ENCODE measurements at places on chromosomes 11 and 22. TPM values are rescaled to one million over a fixed set of nuclear protein-coding genes. Genes with fewer than 3 reads are reported as not detected.

Gene NCF4
- 15.8 TPM for total RNA-seq

Gene ASRGL1
- total RNA-seq: 5.1 TPM

Gene FRMD8
- 47.2 TPM for total RNA-seq

Gene GAL3ST3
- total RNA-seq: 0.36 TPM

Gene TM7SF2
- 22.8 TPM for total RNA-seq

Gene SMTNL1
- not detected for total RNA-seq

Gene PGA5
- not detected for total RNA-seq

Gene C11orf86
- total RNA-seq: not detected

Gene CRY2
- 20.2 TPM for total RNA-seq

Gene GLB1L3
- 13.6 TPM for total RNA-seq

Gene SMC1B
- 2.7 TPM for total RNA-seq

Gene MAML2
- 30.5 TPM for total RNA-seq

Gene TNKS1BP1
- 23.8 TPM for total RNA-seq

Gene LYVE1
- not detected for total RNA-seq

Gene TMEM191C
- 1.5 TPM for total RNA-seq

- DNase-seq: no peak
- no peaks in the 10 kb centered on the region for H3K36me3 ChIP-seq
- H3K4me1 ChIP-seq: no peaks in the 10 kb centered on the region
- H3K27ac ChIP-seq: no peak within 1 kb of the TSS
- H3K27me3 ChIP-seq: peaks cover 7% of the 10 kb centered on the region
- H3K4me3 ChIP-seq: no peak within 1 kb of the TSS
Measured at GRCh38 chr11:124240621-124241397, at the start of gene OR8G1. Gene OR8G1, plus strand, starts transcription at chr11:124241095. Its CDS starts 8,581 bp downstream, at chr11:124249676.

DNA sequence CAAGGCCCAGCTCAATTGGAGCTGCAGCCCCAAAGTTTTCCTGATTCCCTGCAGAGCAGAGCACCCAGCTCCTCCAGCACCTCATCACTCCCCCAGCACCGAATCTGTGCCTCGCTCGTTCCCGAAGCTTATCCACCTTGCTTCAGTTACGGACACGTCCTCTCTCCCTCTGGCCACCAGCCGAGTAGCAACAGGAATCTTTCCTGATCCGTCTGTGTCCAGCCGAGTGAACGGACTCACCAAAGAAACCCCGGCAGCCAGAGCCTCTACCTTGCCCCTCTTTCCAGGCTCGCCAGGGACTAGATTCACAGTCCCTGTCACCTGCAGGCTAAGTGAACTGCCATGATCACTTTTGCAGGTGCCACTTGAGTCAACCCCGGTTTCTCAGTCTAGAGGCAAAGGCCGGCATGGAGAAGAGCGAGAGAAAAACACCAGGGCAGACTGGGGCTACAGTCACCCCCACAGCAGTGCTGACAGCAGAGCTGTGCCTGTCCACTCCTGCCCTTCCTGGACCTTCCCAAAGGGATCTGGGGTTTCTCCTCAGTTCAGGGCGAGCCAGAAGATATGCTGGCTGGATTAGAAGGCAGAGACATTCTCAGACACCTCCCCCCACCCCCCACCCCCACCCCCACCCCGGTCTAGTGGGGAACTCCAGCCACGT lies 32.3 kb downstream of the BID start:
- no peaks in the 10 kb centered on the region for H3K27me3 ChIP-seq
- no peak for DNase-seq
- peaks cover 4% of the 10 kb centered on the region for H3K4me1 ChIP-seq
- H3K27ac ChIP-seq: peak overlapping the region; percentile 51
- H3K4me3 ChIP-seq: no peak overlapping the region

GRCh38 chr22:47030143-47030661 lies 267.8 kb downstream of the TBC1D22A start:
- H3K36me3 ChIP-seq: no peaks in the 10 kb centered on the region
- H3K4me1 ChIP-seq: peaks cover 4% of the 10 kb centered on the region
- peak overlapping the region; percentile 24 for H3K27ac ChIP-seq

GRCh38 chr11:2864901-2865300 lies 20.7 kb downstream of the CDKN1C start:
- peaks cover 66% of the 10 kb centered on the region for H3K27me3 ChIP-seq
- no peak for DNase-seq
- H3K4me1 ChIP-seq: no peaks in the 10 kb centered on the region
- H3K27ac ChIP-seq: no peak overlapping the region
- H3K36me3 ChIP-seq: no peaks in the 10 kb centered on the region

GRCh38 chr22:17120711-17121232 lies 388 bp downstream of the TMEM121B start:
- DNase-seq: peak; percentile 33
- H3K36me3 ChIP-seq: no peaks in the 10 kb centered on the region
- H3K4me3 ChIP-seq: peak overlapping the region; percentile 63
- H3K27me3 ChIP-seq: peaks cover 20% of the 10 kb centered on the region

GRCh38 chr22:47042861-47043496 lies 280.5 kb downstream of the TBC1D22A start:
- peaks cover 41% of the 10 kb centered on the region for H3K4me1 ChIP-seq
- no peaks in the 10 kb centered on the region for H3K36me3 ChIP-seq
- H3K4me3 ChIP-seq: no peak overlapping the region
- H3K27me3 ChIP-seq: no peaks in the 10 kb centered on the region
- DNase-seq: no peak

- H3K4me1 ChIP-seq: no peaks in the 10 kb centered on the region
- H3K27ac ChIP-seq: no peak overlapping the region
- no peaks in the 10 kb centered on the region for H3K36me3 ChIP-seq
- H3K4me3 ChIP-seq: no peak overlapping the region
Measured at GRCh38 chr11:68664141-68664540, 20.2 kb upstream of the GAL start.

GRCh38 chr11:114256176-114256966 lies 39.8 kb upstream of the NNMT start:
- no peak overlapping the region for H3K4me3 ChIP-seq
- no peak for DNase-seq
- no peaks in the 10 kb centered on the region for H3K36me3 ChIP-seq
- no peaks in the 10 kb centered on the region for H3K4me1 ChIP-seq
- no peak overlapping the region for H3K27ac ChIP-seq

DNA sequence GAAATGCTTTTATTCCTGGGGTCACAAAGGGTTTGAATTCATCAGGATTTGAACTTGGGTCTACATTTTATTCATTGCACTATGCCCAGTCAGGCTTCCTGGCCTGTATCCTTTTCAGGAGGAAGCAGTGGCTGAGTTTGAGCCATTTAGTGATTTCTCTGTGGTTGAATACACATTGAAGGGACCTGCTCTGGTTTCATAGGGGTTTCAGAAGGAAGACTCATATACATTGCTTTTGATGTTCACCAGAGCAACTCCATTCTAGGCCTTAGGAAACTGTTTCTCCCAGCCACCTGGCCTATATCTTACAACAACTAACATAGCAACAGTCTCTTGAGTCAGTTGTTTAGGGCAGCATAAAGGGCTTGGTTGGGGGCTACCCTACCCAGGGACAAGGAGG lies 165.7 kb downstream of the INSC start:
- H3K27ac ChIP-seq: no peak overlapping the region
- H3K4me1 ChIP-seq: no peaks in the 10 kb centered on the region
- no peak for DNase-seq
- H3K27me3 ChIP-seq: peaks cover 26% of the 10 kb centered on the region
- H3K4me3 ChIP-seq: no peak overlapping the region

- H3K36me3 ChIP-seq: peaks cover 39% of the 10 kb centered on the region
- H3K27me3 ChIP-seq: no peaks in the 10 kb centered on the region
- H3K27ac ChIP-seq: peak overlapping the region; percentile 100
- peak; percentile 46 for DNase-seq
- peaks cover 63% of the 10 kb centered on the region for H3K4me1 ChIP-seq
Measured at GRCh38 chr11:123062892-123063825, 1.2 kb upstream of the HSPA8 start.

GRCh38 chr11:24747275-24748251 lies 250.7 kb downstream of the LUZP2 start:
- H3K27me3 ChIP-seq: no peaks in the 10 kb centered on the region
- H3K27ac ChIP-seq: no peak overlapping the region
- no peak for DNase-seq
- H3K4me1 ChIP-seq: no peaks in the 10 kb centered on the region

DNA sequence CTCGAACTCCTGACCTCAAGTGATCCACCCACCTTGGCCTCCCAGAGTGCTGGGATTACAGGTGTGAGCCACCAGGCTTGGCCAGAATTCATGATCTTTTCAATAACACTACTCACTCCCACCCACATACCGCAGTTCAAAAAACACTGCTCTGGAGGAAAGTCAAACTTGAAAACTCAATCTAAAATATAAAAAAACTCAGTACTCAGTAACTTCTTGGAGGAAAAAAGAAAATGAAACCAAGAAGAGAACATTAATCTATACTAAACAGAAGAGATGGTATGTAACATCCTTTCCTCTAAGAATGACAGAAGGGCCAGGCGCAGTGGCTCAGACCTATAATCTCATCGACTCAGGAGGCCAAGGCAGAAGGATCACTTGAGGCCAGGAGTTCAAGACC lies 58.3 kb downstream of the MRTFA start:
- peak; percentile 33 for DNase-seq
- peaks cover 8% of the 10 kb centered on the region for H3K36me3 ChIP-seq
- H3K27me3 ChIP-seq: no peaks in the 10 kb centered on the region
- H3K27ac ChIP-seq: peak overlapping the region; percentile 94
- no peak overlapping the region for H3K4me3 ChIP-seq

GRCh38 chr22:38016182-38017151 lies 32.1 kb upstream of the SOX10 start:
- H3K27ac ChIP-seq: no peak overlapping the region
- H3K36me3 ChIP-seq: no peaks in the 10 kb centered on the region
- H3K4me3 ChIP-seq: no peak overlapping the region
- H3K27me3 ChIP-seq: no peaks in the 10 kb centered on the region

DNA sequence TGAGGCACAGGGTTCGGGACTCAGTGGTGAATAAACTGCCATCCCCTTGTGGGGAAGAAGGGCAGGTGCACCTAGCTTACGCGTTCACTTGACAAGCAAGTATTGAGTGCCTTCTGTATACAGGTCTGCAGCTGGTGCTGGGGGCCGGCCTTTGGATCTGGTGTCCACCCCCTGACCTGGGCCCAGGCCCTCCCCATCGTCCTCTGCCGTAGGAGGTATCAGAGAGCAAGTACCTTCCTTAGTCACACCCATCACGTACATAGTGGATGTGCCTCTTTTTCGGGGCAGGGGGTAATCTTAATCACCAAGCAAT lies 53.3 kb downstream of the SMIM38 start:
- H3K4me1 ChIP-seq: peaks cover 29% of the 10 kb centered on the region
- H3K27me3 ChIP-seq: peaks cover 33% of the 10 kb centered on the region
- H3K4me3 ChIP-seq: no peak overlapping the region

DNA sequence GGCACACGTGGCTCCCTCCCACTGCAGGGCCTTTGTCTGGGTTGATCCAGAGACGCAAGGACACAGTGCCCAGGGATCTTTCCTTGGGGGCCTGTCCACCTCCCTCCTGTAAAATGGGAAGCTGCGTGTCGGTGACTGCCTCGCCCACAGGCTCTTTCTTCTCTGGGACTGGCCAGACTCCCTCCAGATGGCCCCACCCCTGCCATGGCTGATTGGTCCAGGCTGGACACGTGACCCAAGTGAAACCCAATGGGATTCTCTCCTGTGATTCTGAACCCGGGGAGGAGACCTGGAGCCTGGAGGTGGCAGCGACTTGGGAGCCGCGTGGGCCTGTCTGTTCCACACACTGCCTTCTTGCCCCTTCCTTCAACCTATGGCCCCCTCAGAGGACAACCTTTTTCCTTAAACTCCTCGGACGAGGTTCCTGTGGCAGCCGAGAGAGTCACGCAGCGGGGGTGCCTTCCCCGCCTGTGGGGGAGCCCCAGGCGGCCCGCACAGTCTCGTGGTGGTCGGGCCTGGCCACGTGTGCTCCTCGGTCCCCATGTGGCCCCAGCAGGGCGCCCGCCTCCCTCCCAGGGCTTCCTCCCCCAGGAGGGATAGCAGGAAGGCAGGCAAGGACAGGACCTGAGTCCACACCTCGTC lies 12.4 kb upstream of the MPPED1 start:
- H3K4me3 ChIP-seq: no peak overlapping the region
- DNase-seq: no peak
- H3K27me3 ChIP-seq: peaks cover 17% of the 10 kb centered on the region

DNA sequence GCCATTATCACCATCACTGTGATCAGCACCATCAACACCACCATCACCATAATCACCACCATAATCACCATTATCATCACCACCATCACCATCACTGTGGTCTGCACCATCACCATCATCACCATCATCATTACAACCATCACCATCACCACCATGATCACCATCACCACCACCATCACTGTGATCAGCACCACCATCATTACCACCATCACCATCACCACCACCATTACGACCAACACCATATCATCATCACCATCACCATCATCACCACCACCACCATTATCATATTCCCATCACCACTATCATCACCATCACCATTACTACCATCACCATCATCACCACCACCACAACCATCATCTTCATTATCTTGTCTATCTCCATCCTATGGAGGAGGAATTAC lies 125.2 kb downstream of the PHF21B start:
- no peak overlapping the region for H3K27ac ChIP-seq
- no peaks in the 10 kb centered on the region for H3K36me3 ChIP-seq
- no peak overlapping the region for H3K4me3 ChIP-seq

- H3K27ac ChIP-seq: no peak overlapping the region
- no peaks in the 10 kb centered on the region for H3K36me3 ChIP-seq
- peaks cover 6% of the 10 kb centered on the region for H3K27me3 ChIP-seq
- H3K4me3 ChIP-seq: no peak overlapping the region
Measured at GRCh38 chr11:122153746-122154145, 37.7 kb upstream of the BLID start.

DNA sequence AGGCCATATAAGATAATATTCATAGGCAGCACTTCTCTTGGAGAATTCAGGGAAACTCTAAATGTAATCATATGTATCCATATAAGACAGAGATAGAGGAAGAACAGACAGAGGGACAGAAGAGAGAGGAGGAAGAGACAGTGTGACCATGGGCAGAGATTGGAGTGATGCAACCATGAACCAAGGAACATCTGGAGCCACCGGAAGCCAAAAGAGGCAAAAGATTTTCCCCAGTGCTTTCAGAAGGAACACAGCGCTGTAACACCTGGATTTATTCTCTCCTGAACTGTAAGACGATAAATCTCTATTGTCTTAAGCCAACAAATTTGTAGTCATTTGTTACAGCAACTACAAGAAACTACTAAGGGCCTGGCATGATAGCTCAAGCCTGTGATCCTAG lies 57.7 kb downstream of the GAB2 start:
- peaks cover 4% of the 10 kb centered on the region for H3K4me1 ChIP-seq
- H3K27ac ChIP-seq: peak overlapping the region; percentile 0
- peaks cover 5% of the 10 kb centered on the region for H3K36me3 ChIP-seq

DNA sequence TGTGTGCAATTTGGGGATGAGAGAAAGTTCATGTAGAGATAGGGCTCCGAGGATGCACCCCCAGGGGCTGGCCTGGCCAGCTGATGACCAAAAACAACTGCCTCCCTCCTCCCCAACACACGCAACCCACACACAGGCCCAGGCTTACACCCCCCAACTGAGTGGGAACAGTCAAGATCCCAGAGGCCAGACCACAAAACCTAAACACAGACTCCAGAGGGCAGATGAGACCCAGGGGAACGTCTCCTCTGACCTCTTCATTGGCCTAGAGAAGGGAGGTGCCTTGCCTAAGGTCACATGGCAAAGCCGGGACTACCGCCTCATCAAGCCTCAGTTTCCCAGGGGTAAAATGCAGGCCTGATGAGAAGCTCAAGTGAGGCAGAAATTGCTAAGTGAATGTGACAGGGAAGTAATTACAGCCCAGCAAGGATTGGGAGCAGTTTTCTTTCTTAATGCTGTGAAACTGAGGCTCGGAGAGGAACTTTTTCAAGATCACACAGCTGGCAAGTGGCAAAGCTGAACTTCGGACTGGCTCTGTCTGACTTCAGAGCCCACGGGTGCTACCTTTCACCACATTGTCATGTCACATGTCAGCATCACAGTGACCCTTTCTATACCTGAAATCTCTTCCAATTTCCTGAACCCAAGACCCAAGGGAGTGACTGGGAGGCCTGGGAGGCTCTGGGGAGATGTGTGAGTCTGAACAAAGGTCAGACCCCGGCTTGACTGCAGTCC lies 69.9 kb upstream of the WNT11 start:
- no peaks in the 10 kb centered on the region for H3K36me3 ChIP-seq
- no peak overlapping the region for H3K4me3 ChIP-seq
- H3K27ac ChIP-seq: no peak overlapping the region
- DNase-seq: no peak
- no peaks in the 10 kb centered on the region for H3K4me1 ChIP-seq

All from activated T-cell treated with anti-CD3 and anti-CD28 coated beads, Interleukin-2, amount 50 U/mL, for 72 hours (primary cell).